ENCODE measurements at places on chromosomes 4 and X.
A peak's percentile ranks its signal among the peaks of the same experiment; 100 is the strongest.

DNA sequence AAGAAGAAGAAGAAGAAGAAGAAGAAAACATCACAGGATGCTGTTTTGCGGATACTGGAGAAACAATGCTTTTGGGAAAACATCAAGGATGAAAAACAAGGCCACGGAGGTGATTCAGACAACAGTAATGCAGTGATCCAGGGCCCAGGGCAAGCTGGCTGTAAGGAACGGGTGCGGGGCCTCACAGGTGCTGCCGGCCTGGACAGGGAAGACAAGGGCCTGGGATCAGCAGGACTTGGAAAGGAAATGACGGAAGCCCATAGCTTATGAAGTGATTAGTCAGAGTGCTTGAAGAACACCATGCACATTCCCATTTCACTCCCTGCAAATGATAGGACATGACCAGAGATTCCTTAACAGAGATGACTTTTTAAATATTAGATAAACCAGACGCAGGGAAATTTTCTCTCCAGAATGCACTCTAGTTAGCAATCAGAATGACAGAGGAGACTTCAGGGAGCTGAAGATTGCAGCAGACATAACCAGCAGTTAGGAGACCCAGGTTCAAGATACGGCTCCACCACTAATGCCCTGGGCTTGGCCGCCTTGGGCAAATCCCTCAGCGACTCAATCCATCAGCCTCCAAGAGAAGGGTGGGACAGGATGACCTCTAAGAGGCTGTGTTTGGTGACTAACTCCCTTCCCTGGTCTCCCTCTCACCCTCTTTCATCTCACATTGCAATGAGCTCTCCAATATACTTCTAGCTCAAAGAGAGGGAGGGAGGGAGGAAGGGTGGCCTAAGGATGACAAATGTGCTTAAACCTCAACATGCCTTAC lies 54.1 kb downstream of the APBB2 start:
- no peak for DNase-seq

GRCh38 chr4:38860788-38861424 lies 4.3 kb upstream of the TLR6 start:
- peak; percentile 49 for DNase-seq

DNA sequence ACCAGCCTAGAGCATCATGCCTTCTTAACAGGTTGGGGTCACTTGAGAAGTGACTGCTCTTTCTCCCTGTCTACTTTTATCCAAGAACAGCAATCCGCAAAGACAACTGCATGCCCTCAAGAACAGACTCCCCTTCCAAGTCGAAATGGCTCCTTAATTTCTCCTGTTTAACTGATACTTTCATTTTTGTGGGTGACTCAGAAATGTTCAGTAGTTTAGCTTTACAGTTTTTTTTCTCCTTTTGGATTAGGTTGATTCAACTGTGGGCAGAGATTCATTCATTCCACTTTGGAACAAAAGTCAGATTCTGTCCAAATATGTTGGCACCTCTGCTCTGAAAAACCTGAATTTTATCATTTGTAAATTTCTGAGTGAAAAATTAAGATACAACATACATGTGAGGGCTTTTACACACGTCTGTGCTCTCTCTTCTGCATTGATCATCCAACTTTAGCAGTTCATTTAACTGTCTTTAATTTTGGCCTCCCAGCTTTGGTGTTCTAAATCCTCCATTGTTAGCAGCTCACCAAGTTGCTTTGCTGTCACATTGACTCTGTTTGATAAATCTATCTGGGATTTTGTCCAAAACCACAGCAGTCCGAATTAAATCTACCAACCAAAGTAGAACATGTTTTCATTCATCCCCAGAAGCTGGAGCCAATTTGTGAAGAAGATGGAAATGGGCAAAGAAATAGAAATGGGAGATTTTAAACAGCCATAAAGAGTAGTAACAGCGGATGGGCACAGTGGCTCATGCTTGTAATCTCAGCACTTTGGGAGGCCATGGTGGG lies 50.0 kb downstream of the HOPX start:
- no peak for DNase-seq

- no peak for DNase-seq
Observed at GRCh38 chr4:118360106-118360505, 7.3 kb upstream of the PRSS12 start.

DNA sequence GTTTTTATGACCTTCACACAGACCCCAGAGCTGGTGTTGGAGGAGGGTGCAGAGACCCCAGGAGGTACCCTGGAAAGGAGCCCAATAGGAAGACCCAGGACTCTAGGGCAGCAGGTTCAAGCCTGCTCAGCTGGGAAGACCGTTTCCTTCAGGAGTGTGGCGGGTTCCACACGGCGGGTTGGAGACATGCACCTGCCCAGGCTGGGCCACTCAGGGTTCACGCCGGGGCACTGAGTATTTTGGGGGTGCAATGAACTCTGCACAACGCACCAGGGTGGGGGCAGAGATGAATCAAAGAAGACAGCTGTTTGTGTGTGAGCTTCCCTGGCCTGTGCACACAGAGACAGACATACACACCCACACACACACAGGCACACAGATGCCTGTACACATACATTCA lies 52.5 kb upstream of the PPP2R3B start:
- DNase-seq, result no peak

GRCh38 chr4:140736669-140737343 lies 19.4 kb downstream of the TBC1D9 start:
- DNase-seq, result no peak

DNA sequence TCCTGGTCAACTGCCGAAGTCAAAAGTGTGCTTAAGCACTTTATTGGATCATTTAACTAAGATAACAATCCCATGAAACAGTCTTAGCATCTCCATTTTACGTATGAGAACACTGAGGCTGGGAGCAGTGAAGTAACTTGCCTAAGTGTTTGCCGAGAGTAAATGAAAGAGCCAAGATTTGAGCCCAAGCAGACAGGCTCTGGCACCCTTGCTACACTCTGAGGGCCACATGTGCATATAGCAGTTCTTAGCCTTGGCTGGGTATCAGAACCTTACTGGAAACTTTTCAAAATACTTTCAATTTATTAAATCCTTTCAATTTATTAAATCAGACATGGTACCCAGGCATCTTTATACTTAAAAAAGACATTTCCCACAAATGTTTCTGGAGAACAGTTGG lies 225.9 kb downstream of the NR3C2 start:
- DNase-seq, result no peak

DNA sequence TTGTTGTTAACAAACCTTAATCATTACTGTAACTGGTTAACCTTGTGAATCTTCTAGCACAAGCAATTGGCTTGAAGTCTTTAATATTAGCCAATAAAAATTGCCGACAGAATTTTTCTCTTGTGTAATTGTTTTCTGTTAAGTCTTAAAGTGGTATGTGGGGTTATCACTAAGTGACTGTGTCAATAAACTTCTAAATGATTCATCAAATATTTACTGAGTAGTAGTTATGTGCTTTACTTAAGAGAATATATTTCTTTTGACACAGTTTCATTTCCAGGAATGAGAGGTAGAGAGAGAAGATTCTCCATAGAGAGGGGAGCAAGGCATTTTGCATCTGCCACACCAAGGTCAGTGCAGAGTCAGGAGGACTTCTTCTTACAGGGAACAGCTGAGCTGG lies 2361.6 kb upstream of the AGA start:
- DNase-seq, result no peak

GRCh38 chrX:20372533-20372932 lies 105.8 kb upstream of the RPS6KA3 start:
- DNase-seq, result no peak

DNA sequence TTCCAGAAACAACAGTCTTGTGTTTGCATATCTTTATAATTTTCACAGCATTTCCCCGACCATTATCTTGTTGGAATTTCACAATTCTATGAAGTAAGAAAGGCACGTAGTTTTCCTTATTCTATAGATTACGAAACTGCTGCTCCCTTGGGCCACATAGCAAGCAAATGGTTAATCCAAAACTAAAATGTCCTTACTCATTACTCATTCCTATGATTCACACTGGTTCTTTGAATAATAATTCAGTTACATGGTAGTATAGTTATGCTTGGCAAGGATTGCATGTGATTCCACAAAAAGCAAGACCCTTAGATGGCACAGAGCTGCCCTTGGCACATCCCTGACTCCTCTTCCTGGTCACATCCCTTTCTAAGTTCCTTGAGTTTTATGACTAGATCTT lies 51.2 kb downstream of the OR13H1 start:
- DNase-seq, result no peak

GRCh38 chr4:41178372-41179370 lies 35.7 kb downstream of the APBB2 start:
- no peak for DNase-seq

DNA sequence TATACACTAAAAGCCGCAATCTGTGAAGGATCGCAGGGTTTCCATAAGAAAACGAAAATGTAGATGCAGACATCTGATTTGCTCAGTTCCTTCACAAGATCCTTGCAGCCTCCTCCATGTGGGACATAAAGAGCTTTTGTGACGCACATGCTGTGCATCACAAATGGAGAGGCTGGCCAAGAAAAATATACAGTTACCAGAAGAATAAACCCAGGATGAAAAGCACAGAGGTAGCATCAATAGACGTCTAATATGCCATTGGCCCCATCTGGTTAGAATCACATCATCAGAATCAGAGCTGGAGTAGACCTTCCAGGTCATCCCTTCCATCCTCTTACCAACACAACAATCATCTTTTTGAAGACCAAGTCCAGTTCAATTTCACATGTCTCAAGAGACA lies 517.4 kb downstream of the RAB28 start:
- no peak for DNase-seq

- DNase-seq, result no peak
Observed at GRCh38 chr4:39415678-39416283, 9.1 kb downstream of the KLB start.

GRCh38 chrX:129945131-129945530 lies 37.3 kb upstream of the BCORL1 start:
- no peak for DNase-seq

DNA sequence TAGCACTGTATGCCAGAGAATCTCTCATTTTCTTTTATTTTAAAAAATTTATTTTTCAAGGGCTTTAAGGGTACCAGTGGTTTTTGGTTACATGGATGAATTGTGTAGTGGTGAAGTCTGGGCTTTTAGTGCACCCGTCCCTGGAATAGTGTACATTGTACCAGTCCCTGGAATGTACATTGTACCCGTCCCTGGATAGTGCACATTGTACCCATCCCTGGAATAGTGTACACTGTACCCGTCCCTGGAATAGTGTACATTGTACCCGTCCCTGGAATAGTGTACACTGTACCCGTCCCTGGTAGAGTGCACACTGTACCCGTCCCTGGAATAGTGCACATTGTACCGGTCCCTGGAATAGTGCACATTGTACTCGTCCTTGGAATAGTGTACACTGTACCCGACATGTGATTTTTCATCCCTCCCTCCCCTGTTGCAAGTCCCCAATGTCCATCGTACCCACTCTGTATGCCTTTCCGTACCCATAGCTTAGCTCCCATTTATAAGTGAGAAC lies 56.1 kb upstream of the HELT start:
- DNase-seq, result no peak

DNA sequence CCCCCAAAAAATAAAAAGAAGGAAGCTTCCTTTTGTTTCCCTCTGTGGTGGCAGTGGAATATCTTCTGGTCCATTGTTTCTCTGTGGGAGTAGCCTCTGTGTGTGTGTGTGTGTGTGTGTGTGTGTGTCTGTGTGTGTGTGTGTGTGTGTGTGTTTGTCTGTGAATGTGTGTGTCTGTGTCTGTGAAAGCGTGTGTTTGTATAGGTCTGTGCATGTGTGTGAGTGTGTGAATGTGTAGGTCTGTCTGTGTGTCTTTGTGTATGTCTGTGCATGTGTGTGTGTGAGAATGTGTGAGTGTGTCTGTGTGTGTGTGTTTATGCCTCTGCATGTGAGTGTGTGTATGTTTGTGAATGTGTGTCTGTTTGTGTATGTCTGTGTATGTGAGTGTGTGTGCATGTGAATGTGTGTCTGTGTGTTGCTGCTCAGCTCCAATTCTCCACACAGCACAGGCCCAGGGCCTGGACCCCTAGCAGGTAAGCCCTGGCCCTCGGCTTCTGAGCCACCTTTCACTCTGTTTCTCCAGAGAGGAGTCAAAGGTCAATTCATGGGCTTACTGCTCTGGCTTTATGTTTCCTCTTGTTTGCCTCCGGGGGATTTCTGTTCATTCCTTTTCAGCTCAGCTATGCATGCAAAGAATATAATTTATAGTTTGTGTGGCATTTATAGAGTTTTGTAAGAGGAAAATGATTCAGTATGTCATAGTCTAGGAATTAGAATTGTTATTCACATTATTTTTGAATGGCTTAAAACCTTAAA lies 89.8 kb downstream of the UCHL1 start:
- no peak for DNase-seq

- no peak for DNase-seq
Observed at GRCh38 chrX:45862801-45863200, 662.1 kb upstream of the DIPK2B start.

GRCh38 chr4:180999217-180999616 lies 1244.0 kb upstream of the TENM3 start:
- DNase-seq, result no peak

- DNase-seq, result peak; percentile 15
Observed at GRCh38 chr4:76055016-76055415, 19.1 kb upstream of the CXCL11 start.

- no peak for DNase-seq
Observed at GRCh38 chr4:38576767-38577166, 87.2 kb upstream of the KLF3 start.

DNA sequence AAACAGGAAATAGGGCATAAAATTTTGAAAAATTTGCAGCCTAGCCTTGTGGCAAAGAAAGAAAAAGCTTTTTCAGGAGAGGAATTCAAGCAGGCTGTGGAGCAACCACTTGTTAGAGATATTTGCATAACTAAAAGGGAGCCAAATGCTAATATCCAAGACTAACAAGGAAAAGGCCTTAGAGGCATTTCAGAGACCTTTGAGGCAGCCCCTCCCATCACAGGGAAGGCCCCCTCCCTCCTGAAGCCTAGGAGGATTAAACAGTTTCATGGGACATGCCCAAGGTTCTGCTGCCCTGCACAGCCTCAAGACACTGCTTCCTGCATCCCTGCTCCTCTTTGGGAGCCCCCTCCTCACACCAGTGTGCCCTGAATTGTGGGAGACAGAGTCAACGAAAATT lies 275.4 kb upstream of the SFRP2 start:
- DNase-seq, result no peak

DNA sequence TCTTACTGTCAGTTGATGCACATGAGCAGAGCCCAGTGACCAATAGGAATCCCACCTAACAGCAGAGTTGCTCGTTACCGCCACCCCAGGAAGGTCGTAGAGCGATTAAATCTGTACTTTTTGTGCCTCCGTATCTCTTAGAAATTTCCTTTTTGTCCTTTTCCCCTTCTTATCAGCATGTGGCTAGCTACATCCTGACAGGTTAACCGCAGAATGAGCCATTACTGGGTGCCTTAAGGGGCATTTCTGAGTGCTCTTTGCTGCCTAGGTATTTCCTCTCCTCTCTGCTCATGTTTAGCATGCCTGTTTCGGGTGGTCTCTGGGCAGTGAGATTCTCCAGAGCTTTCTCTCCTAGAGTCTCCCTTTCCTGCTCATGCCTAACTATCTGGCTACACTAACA lies 530.5 kb downstream of the FAM133A start:
- DNase-seq, result no peak

DNA sequence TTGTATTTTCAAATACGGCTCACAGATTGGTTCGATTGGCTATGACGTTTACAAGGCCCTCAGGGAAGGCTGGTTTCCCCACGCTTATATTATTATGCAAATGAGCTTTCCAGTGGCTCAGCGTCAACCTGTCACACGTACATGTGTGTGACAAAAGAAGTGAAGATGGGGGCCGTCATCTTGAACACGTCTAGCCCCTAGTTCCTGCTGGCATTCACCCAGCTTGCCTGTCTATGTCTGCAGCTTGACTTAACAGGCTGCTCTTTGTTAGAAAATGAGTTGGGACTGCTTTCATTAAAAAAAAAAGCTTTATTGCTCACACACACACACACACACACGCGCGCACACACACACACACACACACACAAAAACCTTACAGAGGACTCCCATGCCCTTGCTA lies 283.6 kb upstream of the CTSO start:
- no peak for DNase-seq

Measured in stimulated activated CD4-positive, alpha-beta T cell treated with anti-CD3 and anti-CD28 coated beads, Interleukin-15, amount 100 ng/mL, for 48 hours (primary cell).